ENCODE measurements at places on chromosomes 5 and 9. TPM values are rescaled to one million over a fixed set of nuclear protein-coding genes. Genes with fewer than 3 reads are reported as not detected.

The GZMA gene
- total RNA-seq, result not detected

The RNF208 gene
- total RNA-seq, result 1.4 TPM

The ERCC8 gene
- 19.6 TPM for total RNA-seq

The HSD17B4 gene
- total RNA-seq, result 62.1 TPM

The GDA gene
- 1.2 TPM for total RNA-seq

The SH3GL2 gene
- 0.06 TPM for total RNA-seq

The IL12B gene
- 0.08 TPM for total RNA-seq

The SMIM32 gene
- not detected for total RNA-seq

The ANKRD31 gene
- 0.08 TPM for total RNA-seq

The IRX2 gene
- 1.5 TPM for total RNA-seq
